A549 treated with Hydrocortisone at 1 μM for 4 hours (cell line): ENCODE measurements at places on chromosomes 3 and 15. TPM values are rescaled to one million over a fixed set of nuclear protein-coding genes. Genes with fewer than 3 reads are reported as not detected.

TBC1D5 gene
- total RNA-seq: 9.7 to 19.1 TPM (median 13.9 TPM) in 5 replicates

TM4SF4 gene
- total RNA-seq: 26.3 to 42.5 TPM (median 36.9 TPM) in 5 replicates

CD200 gene
- not detected in 5 replicates for total RNA-seq

LRRIQ4 gene
- not detected in 5 replicates for total RNA-seq

CDC25A gene
- 8.5 to 10.3 TPM (median 9.3 TPM) in 5 replicates for total RNA-seq

LRRN1 gene
- not detected in 5 replicates for total RNA-seq

ALDH1A2 gene
- 0.24 to 1.1 TPM (median 0.62 TPM) in 4 of 5 replicates, not detected in the other for total RNA-seq
